ENCODE measurements at places on chromosomes 3 and 15.
A peak's percentile ranks its signal among the peaks of the same experiment; 100 is the strongest.

DNA sequence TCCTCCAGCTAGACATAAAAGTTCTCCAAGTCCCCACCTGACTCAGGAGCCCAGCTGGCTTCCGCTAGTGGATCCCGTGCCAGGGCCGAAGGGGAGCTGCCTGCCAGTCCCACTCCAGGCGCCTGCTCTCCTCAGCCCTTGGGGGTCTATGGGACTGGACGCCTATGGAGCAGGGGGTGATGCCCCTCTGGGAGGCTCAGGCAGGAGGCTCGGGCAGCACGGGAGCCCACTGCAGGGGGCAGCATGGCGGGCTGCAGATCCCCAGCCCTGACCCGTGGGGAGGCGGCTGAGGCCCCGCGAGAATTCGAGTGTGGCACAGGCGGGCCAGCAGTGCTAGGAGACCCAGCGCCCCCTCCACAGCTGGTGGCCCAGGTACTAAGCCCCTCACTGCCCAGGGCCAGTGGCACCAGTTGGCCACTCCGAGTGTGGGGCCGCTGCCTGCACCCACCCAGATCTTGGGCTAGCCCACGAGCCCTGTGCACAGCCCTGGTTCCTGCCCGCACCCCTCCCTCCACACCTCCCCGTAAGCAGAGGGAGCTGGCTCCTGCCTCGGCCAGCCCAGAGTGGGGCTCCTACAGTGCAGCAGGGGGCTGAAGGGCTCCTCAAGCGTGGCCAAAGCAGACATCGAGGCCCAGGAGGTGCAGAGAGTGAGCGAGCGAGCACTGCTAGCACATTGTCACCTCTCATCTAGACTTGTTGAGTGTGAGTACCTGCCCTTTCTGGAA lies 221.3 kb upstream of the NSMCE3 start:
- DNase-seq: no peak

DNA sequence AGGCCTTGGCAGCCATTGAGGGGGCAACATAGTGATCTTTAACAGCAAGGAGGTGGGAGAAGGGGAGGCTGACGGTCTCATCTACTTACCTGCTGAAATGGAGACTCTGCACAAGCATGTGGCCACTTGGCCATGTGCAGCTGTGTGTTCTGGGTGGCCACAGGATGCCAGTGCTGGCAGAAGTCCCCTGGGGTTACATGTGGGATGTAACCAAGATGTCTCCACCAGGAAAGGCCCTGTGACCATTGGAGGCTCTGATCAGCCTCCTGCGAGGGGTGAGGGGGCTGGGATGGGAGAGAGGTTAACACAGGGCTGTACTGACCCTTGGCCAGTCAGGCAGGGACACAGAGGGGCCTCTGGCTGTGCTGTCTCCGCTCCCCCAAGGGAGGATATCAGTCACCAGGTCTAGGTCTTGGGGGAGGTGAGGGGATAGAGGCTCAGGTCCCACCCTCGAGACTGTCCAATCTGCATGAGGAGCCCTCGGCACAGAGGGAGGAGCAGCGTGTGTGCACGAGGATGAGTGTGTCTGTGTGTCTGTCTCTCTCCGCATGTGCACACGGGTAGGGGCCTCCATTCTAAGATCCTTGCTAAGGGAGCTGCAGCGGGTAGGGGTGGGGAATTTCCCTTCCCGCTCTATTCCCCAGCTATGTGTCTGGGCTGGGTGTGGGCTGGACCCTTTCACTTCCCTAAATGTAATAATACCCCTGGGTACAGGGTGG lies 19.5 kb downstream of the PRKCD start:
- DNase-seq: peak; percentile 88

GRCh38 chr3:188158731-188159310 lies 4.9 kb downstream of the LPP start:
- no peak for DNase-seq

- DNase-seq: no peak
Observed at GRCh38 chr3:186290796-186291195, 71.2 kb downstream of the DGKG start.

DNA sequence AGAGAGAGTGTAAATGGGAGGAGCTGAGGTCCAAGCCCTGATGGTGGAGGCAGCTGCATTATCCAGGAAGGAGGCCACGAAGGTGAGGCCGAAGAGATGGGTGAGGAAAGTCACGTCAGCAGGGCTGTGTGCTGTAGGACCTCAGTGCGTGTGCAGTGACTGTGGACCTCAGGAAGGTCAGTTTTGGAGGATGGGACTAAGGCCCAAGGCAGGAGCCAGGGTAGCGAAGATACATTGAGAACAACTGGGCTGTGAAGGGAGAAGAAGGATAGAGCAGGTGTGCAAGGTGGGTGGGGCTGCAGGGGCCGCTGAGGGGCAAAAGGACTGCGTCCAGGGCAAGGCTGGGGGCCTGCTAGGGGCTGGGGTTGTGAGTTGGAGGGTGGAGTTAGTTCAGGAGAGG lies 4.9 kb downstream of the KLHL40 start:
- no peak for DNase-seq

GRCh38 chr3:186254676-186255650 lies 107.1 kb downstream of the DGKG start:
- peak; percentile 94 for DNase-seq

- DNase-seq: no peak
Observed at GRCh38 chr3:65251375-65251774, 563.6 kb upstream of the ADAMTS9 start.

DNA sequence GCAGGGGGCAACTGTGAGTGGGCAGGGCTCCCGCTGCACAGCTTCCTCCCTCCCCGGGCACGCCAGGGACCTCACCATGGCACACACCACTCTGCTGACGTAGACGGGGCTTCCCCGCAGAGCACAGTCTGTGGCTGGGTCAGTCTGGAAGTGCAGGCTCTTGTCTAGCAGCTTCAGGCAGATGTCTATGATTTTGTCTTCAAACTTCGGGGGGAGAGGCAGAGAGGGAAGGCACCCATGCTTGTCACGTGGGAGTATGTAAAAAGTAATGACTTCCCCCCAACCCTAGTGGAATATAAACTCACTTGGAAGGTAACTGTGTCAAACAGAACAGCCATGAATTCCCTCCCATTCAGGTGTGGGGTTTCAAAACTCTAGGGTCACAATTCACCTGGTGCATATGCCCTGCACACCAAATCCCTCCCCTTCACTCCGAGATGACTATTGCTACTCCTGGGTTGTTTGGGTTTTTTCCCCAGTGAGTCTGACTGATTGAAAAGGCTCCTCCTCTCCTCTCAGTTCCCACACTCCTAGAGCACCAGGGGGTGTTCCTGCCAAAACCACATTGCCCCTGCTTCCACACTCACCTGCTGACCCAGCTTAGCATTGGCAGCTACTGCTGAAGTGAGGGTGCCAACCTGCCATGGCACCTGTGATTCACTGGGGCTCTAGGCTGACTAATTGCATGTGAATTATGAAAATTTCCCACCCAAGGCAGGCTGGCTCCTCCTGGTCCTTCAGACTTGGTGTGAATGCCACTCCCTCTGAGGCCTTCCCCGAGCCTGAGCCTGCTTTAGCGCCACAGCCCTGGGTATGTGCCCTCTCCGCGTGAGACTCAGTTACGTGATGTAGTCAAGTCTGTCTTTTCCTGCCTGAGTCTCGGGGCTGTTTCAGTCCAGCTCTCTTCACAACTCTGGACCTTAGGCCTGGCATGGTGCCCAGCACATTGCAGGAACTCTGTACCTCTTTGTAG lies 13.0 kb downstream of the TGM5 start:
- DNase-seq: peak; percentile 8

DNA sequence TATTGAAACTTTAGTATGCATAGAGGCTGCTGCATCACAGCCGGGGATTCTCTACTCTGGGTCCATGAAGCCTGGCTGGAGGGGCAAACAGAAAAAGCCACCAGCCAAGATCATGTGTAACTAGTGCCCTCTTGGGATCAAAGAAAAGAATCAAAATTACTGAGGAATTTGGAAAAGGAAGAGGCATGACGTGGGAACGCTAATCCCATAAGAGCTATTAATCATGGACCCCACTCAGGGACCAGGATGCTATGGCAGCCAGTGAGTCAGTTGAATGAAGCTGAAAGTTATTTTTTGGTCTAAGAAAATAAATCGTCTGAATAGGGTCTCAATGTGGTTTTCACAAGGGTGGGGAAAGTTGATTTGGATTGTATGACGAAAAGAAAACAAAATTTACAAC lies 1165.1 kb downstream of the ROBO2 start:
- no peak for DNase-seq

GRCh38 chr3:69203631-69204314 lies 81.4 kb upstream of the LMOD3 start:
- DNase-seq: no peak

GRCh38 chr3:106004826-106005225 lies 136.0 kb upstream of the CBLB start:
- no peak for DNase-seq

DNA sequence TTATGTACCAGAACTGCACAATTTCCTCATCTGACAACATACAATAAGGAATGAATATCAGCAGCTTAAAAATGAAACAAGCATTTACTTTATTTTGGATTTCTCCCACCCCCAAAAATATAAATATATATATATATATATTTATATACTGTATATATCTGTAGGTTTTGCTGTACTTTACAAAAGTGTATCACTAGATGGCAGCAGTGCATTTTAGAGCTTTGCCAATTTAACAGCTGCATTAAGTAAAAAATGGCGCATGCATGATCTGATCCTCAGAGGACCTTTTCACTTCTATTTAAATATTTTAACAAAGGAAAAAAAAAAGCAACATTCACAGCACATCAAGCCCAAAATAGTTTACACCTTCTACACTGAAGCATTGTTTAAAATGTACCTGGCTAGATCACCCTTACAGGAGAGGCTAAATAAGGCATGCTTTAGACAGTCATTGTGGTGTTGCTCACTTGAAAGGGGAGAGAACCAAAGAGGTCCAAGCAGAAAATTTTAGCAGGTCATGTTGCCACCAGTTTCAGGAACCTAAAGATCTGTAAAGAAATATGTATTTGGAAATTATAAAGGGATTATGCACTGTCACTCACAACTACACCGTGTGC lies 72.6 kb downstream of the NPTN start:
- peak; percentile 68 for DNase-seq

DNA sequence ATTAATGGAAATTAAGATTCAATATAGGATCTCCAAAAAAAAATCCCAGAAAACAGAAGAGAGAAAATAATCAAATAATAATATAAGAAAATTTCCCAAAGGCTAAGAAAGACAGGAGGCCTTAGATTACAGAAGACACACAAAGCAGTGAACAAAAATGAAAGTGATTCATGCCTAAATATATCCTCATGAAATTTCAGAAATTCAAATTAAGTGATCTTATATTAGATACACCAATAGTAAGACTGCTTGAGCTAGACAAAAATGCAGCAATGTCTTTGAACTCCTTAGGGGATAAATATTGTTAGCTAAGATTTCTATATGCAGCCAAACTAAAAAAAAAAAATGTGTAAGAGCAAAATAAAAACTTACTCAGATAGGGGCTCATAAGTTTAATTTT lies 44.6 kb upstream of the ARPP21 start:
- no peak for DNase-seq

DNA sequence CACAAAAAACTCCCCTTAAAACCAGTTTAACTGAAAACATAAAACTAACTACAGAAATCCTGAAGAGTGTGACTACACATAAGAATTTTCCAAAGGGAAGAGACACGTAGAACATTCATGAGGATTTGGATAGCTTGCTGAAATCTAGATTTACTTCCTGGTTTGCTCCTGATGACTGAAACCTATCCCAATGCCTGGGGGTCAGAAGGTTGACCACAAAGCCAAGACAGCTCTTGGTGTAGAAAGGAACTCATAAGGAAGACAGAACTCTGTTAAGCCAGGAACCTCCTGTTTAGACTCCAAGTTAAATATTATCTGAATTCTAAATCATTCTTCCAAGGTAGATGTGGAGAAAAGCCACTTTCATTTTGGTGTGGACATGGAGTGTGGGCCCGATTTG lies 92.8 kb downstream of the TFG start:
- DNase-seq: no peak

All from inflammatory macrophage treated with lipopolysaccharide for 4 hours (primary cell).